ENCODE measurements at places on chromosomes 12 and 14.

GRCh38 chr12:99809909-99810308, 162.4 kb downstream of the GARIN6 start:
- DNase-seq: no peak

DNA sequence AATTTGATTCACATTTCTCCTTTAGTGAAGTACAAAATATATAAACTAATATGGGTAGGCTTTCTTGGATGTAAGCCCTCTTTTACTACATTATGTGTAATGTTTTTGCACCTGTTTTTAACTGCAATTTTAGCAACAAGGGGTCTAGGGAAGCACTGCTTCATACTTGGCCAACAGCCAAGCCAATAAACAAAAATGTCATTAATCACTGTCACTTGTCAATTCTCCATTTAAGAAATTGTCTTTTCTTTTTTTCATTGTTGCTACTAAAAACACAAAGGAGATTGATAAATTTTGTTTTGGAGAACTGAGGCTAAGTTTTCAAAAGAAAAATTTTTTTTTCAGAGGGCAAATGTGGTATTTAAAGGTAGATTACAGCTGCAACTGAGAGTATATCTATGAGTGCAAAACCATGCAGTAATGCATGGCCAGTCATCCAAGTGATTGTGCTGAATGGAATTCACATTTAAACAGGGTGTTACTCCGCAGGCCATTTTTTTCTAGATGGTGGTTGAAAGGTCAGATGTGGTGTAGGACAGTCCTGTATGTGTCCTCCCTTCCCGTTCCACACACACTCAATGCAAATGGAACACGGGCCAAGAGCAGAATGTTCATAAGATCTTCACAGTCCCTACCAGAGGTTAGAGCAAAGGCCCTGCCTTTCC, 503.0 kb upstream of the LMO3 start:
- DNase-seq: no peak

DNA sequence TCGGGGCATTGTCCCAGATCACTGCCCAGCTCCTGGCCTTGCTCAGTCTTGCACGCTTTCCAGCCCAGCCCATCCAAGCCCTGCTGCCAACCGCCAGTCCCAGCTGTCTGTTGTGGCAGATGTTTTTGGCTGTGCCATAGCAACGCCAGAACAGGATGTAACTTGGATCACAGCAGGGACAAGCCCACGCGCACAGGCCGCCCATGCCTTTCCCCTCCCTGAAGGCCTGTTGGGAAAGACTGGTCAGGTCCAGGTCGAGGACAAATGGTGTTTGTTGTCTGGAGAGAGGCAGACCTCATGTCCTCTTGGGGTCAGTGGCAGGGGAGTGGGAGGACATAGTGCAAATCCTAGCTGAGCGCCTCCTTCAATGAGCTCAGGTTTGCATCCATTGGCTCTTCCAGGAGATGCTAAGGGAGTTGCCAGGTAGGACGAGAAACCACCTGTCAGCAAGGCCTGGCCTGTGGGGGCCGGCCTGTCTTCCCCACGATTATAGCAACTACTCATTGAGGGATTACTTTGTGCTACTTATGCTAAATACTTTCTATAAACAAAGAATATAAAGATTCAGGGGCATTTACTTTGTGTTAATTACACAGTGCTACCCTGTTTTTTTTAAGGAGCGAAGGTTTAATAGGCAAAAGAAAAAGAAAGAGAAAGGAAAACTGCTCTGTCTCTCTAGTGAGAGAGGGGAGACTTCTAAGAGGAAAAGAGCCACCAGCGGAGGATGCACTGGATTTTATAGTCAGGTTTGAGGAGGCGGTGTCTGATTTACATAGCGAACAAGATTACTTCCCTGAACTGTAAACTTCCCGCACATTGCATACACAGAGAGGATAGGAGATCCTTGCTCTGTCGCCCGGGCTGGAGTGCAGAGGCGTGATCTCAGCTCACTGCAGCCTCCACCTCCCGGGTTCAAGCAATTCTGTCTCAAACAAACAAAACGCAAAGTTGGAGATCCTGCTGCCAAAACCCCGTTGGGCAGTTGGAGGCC, 42.8 kb upstream of the CORO1C start:
- no peak for DNase-seq

DNA sequence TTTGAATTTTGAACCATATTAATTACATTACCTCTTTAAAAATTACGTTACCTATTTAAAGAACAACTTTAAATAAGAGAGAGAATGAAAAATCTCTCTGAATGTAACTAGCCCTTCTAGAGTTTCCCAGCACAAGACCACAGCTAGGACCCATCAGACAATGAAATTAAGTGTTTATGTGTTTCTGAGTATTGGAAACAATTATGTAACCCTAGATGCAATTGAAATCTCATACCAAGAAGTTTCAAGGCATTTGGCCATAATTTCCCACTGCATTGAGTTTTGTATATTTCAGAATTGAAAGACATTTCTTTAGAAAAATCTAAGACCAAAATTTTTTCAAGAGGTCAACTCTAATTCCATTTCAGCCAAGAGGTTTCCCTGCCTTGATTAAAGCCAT, 47.1 kb downstream of the SERPINA3 start:
- DNase-seq: no peak

GRCh38 chr12:92404921-92405320, 259.3 kb upstream of the BTG1 start:
- DNase-seq: no peak

DNA sequence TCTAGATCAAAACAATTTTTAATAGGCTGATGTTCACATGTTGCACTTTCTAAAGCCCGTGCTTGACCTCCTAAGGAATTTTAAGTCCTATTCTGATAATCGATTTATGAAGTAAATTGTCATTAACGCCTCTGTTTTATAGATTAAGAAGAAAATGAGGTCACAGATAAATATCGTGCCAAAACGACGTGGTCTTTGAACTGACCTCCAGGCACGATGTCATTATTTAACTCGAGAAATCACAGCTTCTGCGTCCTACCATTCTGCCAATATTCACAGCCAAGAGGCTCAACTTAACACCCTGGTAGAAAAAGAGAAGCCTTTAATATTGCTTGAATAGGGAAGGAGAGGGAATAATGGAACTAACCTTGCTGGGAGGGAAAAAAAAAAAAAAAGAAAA, 888 bp upstream of the EEA1 start:
- no peak for DNase-seq

DNA sequence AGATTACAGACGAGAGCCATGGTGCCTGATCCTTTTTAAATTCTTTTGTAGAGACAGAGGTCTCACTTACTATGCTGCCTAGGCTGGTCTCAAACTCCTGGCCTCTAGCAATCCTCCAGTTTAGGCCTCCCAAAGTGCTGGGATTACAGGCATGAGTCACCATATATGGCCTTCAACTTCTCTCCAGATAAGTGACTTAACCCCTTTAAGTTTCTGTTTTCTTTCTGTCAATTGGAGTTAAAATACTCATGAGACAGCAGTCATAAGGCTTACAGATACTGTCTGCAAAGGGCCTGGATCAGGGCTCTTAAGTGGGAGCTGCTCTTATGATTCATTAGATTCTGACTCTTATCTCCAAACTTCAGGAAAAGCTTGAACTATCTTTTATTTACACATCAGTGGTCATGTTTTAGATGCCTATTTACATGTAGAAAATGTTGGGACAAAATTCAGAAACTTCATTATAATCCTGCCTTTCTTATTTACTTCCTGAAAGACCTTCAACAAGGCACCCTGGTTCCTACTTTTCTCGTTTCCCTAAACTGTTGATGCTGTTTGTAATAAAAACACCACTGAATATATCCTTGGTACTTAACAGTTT, 271.5 kb upstream of the TBX3 start:
- DNase-seq: no peak

DNA sequence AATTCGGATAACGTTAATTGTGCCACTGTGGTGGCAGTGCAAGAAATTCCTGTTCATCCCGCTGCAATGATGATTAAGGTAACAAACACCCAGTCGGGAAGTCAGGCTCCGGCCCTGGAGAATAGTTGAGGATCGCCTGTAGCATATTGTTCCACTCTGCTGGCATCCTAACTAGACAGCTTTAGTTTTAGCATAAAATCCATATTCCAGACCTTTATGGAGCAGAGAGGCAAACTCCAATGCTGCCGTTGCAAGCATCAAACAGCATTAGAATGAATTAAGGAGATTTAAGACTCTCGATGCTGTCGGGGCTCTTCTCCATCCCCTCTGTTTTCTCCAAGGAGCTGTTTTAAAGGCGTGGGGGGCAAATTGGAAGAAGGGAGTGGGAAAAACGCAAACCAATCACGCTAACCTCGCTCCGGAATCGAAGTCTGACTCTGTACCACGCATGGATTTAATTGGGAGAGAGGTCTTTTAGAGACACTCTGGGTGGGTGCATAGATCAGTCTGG, 660.4 kb downstream of the VRK1 start:
- no peak for DNase-seq

GRCh38 chr14:26213846-26214575, 383.8 kb downstream of the NOVA1 start:
- DNase-seq: no peak

DNA sequence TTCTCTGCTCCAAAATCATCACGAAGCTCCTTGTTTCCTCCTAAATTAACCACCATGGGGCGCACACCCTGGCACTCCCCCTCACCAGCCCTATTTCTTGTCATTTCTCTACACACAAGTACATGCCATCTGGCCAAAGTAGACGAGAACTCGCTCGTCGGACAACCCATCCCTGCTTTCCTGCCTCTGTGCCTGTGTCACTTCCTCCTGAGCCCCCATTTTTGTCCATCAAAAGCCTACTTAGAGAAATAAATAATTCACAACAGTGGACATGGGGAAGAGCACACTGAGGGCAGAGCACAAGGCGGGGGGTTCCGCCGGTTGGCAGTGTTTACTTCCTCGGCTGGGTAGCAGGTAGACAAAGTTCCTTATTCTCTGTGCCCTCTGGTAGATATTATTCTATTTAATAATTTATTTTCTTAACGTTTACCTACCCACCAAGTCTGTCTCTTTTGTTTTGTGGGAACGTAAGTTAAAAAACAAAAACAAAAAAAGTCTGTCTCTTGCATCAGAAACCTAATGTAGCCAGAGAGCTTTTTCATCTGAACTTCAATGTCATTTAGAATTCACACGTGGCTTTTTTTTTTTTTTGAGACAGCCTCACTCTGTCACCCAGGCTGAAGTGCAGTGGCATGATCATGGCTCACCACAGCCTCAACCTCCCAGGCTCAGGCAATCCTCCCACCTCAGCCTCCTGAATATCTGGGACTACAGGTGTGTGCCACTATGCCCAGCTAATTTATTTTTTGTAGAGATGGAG, 6.0 kb downstream of the VPS37B start:
- no peak for DNase-seq

- no peak for DNase-seq
Measured at GRCh38 chr14:80346395-80346794, 135.1 kb upstream of the DIO2 start.

- DNase-seq: no peak
Measured at GRCh38 chr12:100346660-100347059, 10.2 kb upstream of the SLC17A8 start.

DNA sequence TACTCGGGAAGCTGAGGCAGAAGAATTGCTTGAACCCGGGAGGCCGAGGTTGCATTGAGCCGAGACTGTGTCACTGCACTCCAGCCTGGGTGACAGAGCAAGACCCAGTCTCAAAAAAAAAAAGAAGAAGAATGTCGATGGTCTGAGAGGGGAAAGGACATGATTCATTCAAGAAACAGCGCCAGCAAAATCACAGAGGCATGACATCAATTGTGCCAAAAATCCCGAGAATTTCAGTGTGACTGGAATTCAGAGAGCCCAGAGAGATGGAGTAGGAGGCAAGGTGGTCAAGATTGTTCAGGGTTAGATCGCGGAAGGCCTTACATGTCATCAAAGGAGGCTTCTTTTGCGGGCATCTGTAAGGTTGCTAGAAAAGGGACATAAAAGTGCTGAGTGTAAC, 483.3 kb downstream of the VRK1 start:
- no peak for DNase-seq

GRCh38 chr12:48028541-48029431, 24.5 kb upstream of the COL2A1 start:
- DNase-seq: no peak

DNA sequence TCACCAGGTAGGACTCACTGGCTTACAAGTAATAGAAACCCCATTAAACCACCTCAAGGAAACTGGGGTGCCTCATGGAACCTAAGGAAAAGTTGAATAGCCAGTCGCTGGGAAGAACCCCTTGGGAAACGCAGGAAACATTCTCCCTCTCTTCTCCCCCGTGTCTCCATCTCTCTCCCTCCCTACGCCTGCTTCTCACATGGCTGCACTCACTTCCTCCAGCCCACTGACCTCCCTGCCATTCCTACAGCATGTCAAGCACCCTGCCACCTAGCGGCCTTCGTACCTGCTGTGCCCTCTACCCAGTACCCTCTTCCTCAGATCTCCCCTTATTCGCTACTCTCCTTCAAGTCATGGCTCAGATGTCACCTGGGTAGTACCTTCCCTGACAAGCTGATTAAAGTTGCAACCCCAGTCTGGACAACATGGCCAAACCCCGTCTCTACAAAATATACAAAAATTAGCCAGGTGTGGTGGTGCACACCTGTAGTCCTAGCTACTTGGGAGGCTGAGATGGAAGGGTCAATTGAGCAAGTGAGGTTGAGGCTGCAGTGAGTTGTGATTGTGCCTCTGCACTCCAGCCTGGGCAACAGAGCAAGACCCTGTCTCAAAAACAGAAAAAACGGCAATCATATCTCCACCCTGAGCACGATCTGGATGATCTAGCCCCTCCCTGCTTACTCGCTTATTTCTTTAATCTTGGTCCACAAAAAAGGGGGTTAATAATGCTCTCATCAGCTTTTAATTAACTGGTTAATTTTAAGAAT, 6.4 kb upstream of the DTX1 start:
- no peak for DNase-seq

DNA sequence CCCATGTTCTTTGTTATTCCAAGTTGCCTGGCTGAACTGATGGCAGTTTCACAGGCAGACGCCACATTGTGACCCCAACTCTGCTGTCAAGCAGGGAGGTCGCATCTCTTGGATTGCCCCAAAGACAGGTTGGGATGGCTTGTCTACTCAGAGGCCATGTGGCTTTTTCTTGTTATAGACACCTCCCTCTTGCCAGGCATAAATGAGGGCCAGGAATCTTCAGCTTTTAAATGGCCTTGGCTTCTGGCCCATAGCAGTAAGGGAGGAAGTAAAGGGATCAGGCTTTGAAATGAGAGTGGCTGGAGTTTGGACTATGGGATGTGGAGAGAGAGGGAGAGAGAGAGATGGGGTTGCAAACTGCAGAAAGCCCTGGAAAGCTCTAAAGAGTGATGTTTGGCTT, 215.0 kb downstream of the TBX5 start:
- no peak for DNase-seq

GRCh38 chr12:25065035-25065434, 116.1 kb upstream of the BCAT1 start:
- no peak for DNase-seq

GRCh38 chr14:36944307-36945010, 227.9 kb downstream of the SLC25A21 start:
- no peak for DNase-seq

DNA sequence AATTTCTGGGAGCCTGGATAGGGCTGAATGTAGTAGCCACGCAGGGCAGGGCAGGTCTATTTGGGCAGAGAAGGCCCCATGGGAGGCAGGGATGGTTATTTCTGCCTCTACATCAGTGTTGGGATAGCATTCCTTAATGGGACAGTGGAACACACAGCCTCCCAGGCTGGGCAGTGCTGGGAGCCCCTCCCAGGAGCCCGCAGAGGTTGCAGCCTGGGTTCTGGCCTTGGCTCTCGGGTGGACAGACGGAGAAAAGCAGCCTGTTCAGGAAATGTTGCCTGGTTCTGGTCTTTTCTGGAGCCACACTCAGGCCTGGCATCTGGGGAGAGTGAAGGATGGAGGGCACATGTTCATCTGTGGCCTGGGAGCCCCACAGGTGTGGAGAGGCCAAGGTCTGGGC, 479 bp upstream of the NOS1 start:
- no peak for DNase-seq
